CD4-positive, alpha-beta T cell treated with Interleukin-15 for 4 hours (primary cell): ENCODE measurements at places on chromosomes 12 and 14.
A peak's percentile ranks its signal among the peaks of the same experiment; 100 is the strongest.

- DNase-seq: no peak
Observed at GRCh38 chr12:103207936-103208335, 250.5 kb downstream of the ASCL1 start.

- no peak for DNase-seq
Observed at GRCh38 chr12:92123780-92124688, 21.6 kb downstream of the BTG1 start.

GRCh38 chr12:52627395-52628110 is 9.2 kb upstream of the KRT73 start:
- no peak for DNase-seq

- DNase-seq: no peak
Observed at GRCh38 chr12:57813971-57814772, 4.4 kb downstream of the AVIL start.

DNA sequence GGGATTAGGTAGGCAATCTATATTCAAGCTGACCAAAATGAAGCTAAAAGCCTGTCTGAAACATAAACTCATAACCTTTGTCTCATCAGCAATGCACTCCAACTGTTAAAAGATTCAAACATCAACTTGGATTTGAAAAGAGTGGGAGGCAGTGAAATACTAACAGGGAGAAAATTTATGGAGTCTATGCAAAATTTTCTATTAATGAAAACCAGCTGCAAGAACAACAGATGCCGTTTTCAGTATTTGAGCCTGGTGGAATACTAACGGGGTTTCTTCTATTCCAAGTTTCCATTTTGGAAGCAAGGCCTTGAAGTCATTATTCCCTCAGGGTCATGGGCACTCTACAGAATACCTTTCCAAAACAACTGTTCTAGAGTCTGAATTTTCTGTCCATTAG is 88.3 kb downstream of the LRP6 start:
- DNase-seq: no peak

- DNase-seq: no peak
Observed at GRCh38 chr14:94153750-94154342, 20.3 kb upstream of the PPP4R4 start.

DNA sequence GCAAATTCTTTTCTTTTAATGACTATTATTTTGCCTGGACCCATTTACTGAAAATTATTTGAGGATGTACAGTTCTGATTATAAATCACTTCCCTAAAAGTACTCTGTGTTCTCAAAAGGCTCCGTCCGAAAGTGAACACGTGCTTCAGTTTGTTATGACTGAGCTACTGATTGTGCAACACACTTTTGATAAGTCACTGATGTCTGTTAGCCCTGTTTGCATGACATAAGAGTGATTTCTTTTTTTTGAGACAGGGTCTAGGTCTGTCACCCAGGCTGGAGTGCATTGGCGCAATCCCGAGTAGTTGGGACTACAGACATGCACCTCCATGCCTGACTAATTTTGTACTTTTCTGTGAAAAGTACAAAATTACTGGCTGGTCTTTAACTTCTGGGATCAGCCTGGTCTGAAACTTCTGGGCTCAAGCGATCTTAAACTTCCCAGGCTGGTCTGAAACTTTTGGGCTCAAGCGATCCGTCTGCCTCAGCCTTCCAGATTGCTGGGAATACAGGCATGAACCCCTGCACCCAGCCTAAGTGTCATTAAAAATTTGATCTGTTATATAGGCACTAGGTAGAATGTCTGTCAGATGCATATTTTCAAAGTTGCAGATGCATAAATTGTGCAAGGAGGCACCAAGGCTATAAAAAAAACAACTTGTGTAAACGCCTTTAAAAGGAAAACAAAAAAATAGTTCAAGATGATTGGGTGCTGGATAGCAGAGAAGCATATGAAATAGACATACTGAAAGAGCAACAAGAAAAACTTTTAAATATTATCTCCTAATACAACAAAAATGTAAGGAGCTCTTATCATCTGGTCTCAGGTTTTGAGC is 111.5 kb downstream of the SRGAP1 start:
- DNase-seq: no peak

DNA sequence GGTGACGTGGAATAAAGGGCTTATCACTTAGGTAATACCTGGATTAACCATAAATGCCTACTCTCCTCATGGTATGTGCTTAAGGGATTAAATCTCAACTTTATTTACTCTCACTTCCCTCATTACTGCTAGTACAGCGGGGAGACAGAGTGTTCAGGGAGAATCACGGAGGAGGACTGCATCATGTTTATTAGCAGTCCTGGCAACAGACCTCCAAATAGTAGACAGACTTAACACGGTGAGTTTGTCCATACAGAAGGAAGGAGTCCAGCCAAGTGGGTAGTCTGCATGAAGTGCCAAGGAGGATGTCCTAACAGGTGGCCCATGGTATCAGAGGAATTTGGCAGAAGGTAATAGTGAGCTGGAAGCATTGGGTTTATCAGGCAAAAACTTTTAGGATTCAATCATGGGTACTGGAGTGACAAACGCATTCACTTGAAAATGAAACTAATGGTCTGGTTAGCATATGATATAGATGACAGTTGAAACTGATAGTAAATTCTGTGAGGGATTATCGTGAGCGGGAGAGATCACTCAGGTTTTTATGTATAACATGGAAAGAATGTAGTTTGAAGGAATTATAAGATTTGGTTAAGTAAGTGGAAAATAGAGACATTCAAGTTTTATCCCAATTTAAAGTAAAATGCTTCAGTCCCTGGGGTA is 471.8 kb downstream of the TMEM117 start:
- DNase-seq: no peak

- DNase-seq: peak; percentile 34
Observed at GRCh38 chr14:53151523-53152183, 1.5 kb downstream of the DDHD1 start.

GRCh38 chr14:102530828-102531478 is 21.4 kb upstream of the ANKRD9 start:
- DNase-seq: no peak

DNA sequence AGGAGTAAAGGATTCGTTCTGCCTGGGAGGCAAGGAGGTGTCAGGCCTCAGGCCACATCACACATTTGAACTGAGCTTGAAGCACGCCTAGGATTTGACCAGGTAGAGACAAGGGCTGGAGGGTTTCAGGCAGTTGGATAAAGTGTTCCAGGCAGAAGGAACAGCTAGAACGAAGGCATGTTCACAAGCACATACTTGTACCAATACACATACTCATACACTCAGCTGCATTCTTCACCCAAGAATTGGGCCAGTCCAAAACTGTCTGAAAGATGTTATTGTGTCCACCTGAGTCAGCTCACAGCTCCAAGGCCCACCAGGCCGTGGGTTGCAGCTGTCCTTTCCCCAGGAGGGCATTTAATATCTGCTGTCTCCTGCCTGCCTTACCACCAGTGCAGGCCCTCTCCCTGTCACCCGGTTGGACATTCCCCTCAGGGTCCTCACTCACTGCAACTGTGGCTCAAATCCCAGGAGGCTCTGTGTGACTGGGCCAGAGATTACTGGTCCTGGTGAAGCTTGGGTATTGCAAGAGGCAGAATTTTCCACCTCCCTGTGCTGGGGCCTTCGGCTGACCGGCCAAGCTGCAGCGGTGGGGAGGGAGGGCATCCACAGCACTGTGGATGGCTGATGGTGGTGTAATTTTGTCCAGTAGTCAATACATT is 12.8 kb upstream of the AQP2 start:
- no peak for DNase-seq

GRCh38 chr14:87656315-87656714 is 336.7 kb downstream of the GALC start:
- no peak for DNase-seq

- no peak for DNase-seq
Observed at GRCh38 chr14:72708708-72709475, 185.0 kb downstream of the DPF3 start.

- no peak for DNase-seq
Observed at GRCh38 chr12:95721320-95721719, 69.2 kb downstream of the NTN4 start.

- DNase-seq: no peak
Observed at GRCh38 chr14:97456462-97456861, 659.3 kb downstream of the VRK1 start.

- DNase-seq: no peak
Observed at GRCh38 chr14:92668276-92668973, 80.0 kb downstream of the LGMN start.

DNA sequence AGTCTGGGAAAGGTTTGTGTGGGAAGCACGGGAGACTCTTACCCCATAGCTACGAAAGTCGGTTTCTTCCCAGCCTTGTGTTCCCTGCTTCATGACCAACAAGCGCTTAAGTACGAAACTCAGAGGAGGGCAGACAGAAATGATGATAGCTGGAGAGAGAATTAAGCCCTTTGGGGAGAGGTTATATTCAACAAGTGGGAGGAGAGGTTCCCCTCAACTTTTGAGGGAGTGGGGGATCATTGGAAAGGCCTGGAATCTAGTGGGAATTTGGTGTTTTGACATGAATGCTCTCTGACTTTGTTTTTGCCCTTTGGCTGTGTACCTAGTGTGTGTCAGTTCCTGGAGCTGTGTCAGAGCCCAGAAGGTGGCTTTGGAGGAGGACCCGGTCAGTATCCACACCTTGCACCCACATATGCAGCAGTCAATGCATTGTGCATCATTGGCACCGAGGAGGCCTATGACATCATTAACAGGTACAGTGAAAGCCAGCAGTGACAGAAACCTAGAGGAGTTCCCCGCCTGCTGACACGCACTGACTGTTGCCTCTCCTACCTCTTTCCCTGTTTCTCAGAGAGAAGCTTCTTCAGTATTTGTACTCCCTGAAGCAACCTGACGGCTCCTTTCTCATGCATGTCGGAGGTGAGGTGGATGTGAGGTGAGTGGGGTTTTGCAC is 40.6 kb downstream of the FNTB start:
- no peak for DNase-seq

GRCh38 chr14:46769292-46769691 is 117.7 kb upstream of the RPL10L start:
- DNase-seq: no peak

GRCh38 chr12:81692008-81692407 is 67.1 kb downstream of the PPFIA2 start:
- no peak for DNase-seq

DNA sequence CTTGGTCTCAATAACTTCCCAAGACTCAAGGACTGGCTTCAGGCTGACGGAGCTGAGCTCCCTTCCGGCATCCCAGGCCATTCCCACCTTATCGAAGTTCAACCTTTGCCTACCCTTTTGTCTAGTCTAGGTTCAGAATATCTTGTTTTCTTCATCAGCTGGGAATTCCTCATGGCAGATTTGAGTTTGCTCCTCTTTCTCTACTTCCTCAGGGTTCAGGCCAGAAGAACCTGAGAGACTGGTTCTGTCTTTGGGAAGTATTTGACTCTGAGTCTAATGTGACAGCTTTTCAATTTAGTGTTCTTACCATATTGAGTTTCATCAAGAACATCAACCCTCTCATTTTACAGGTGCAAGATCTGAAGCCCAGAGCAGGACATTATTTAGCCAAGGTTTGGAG is 2.1 kb downstream of the BIN2 start:
- no peak for DNase-seq

DNA sequence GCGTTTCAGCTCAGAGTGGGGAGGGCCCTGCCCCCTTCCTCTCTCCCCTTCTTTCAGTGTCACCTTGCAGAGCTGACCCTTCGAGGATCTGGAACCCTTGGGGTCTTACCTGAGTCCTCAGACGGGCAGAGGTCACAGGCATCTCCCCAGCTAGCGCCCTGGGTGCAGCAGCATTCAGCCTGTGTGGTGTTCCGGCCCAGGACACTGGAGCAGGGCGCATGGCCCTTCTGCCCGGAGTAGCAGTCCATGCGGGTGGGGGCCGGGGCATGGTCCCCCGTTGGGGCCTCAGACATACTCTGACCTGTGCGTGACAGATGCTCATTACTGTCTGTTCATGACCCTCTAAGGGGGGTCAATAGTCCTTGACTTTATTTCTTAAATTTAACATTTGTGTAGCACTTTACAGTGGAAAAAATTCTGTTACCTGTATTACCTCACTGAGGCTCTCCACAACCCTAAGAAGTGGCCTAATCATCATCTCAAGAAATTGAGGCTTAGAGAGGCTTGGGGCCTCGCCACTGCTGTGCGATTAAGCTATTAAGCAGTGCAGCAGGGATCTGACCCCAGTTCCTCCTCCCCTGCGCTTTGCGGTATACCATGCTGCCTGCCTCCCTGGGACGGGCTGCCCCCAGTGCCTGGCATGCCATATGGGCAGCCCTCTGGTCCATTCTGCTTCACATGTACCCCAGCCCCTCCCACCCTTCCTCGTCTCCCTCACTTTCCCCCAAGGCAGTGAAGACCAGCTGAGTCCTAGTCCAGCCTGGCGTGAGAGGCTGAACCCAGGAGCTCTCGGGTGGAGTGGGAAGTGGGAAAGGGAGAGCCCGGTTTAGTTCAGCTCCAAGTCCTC is 11.5 kb downstream of the ISCA2 start:
- DNase-seq: no peak

- no peak for DNase-seq
Observed at GRCh38 chr14:69068744-69069421, 84.0 kb downstream of the DCAF5 start.

DNA sequence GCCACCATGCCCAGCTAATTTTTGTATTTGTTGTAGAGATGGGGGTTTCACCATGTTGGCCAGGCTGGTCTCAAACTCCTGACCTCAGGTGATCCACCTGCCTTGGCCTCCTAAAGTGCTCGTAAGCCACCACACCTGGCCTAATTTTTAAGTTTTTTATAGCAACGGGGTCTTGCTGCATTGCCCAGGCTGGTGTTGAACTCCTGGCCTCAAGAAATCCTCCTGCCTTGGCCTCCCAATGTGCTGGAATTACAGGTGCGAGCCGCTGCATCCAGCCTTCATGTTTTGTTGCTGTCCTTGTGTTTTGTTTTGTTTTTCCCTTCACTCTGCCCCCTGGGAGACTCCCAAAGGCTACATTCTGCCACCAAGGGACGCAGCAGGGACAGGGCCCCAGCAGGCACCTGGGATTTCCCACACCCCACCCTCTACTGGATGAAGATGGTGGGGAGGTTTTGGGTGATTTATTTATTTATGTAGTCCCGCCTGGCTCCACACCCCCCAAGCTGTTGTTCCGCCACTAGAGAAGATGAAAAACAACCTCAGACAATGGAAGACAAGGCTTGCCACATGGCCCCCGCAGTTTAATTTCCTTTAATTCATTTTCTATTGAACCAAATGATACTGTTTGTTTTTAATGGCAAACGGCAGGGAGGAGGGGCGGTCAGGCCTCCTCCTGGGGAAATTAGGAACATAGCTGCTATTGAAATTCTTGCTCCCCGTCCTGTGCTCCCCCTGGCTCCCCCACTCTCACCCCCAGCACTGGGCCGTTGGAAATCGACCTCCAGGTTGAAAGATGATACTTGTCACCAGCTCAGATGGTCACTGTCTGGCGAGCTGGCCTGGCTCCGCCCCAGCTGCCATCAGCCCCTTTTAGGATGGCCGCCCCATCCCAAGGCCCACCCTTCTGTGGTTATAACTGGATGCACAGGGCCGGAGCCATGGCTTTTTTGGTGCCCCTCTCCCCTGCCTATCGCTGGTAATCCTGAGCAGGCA is 70.3 kb downstream of the RNFT2 start:
- no peak for DNase-seq

GRCh38 chr12:130831876-130832405 is 7.1 kb downstream of the STX2 start:
- no peak for DNase-seq
